ENCODE measurements at places on chromosomes 6 and 20.

DNA sequence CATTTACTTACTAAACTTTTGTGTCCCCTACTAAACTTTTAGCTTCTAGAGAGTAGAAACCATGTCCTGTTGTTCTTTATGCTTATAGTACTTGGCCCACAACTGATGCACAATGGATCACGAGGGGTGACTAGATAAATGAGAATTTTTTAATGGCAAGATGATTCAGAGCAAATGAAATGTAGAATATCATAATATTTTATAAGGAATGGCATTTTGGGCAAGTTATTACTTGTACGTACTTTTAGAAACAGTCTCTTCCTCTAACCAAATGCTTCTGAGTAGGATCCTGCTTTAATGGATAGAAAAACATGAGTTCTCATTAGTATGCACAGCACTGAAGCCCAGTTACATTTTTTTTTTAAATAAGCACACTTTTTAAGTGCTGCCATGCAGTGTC lies 336.3 kb downstream of the NRN1 start:
- DNase-seq, result no peak

DNA sequence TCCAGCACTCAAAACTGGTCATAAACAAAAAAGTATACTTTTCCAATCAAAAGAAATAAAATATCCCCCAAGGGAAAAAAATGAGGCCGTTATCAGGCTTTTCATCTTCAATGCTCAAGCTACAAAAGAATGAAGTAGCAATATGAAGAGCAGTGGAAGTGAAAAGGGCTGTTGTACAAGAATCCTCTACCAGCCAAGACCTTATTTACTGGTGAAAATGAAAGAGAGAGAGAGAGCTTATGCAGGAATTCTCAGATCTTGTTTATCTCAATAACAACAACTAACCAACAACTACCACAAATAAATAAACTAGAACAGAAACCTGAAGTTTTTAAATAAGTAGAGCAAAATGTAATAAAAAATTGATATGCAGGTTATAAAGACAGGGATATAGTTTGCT lies 400.6 kb downstream of the HDGFL1 start:
- DNase-seq, result no peak

GRCh38 chr6:84688141-84688873 lies 76.1 kb downstream of the TBX18 start:
- DNase-seq, result no peak

- DNase-seq, result no peak
Measured at GRCh38 chr20:38210741-38211140, 45.7 kb upstream of the TGM2 start.

DNA sequence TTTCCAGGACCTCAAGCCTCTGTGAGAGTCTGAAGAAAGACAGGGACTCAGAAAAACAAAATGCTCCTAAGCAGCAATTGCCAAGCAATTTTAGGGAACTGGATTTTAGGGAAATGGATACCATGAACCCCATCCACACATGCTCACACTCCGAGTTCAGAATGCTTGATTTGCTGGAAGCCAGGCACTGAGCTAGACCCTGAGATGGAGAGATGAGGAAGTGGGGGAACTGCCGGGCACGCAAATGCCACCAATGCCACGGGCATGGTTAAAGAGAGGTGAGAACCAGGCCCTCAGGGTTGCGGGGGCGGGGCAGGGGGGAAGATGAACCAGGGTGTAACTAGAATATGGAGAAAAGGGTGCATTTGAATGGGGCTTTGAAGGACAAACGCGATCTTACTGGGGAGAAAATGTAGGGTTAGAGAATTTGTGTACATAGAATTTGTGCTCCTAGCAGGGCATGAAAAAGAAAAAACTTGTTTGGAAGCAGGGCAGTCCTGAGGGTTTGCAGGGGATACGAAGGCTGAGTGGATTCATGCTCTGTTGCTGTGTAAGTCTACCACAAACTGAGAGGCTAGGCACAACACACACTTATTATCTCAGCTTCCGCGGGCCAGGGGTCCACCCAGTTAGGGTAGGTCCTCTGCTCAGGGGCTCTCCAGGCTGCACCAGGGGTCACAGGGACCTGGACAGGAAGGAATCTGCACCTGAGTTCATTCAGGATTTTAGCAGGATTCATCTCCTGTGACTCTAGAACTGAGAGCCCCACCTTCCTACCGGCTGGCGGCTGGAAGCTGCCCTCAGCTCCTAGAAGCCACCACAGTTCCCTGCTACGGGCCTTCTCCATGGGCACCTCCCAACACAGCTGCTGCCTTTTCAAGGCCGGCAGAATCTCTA lies 108.0 kb downstream of the SNX5 start:
- DNase-seq, result no peak

- no peak for DNase-seq
Measured at GRCh38 chr20:57946559-57947315, 236.9 kb upstream of the PMEPA1 start.

- no peak for DNase-seq
Measured at GRCh38 chr20:48777821-48778220, 50.0 kb downstream of the PREX1 start.

GRCh38 chr6:154432533-154433476 lies 76.2 kb upstream of the IPCEF1 start:
- DNase-seq, result peak; percentile 45

- DNase-seq, result no peak
Measured at GRCh38 chr6:151327101-151327500, 64.3 kb downstream of the ZBTB2 start.

DNA sequence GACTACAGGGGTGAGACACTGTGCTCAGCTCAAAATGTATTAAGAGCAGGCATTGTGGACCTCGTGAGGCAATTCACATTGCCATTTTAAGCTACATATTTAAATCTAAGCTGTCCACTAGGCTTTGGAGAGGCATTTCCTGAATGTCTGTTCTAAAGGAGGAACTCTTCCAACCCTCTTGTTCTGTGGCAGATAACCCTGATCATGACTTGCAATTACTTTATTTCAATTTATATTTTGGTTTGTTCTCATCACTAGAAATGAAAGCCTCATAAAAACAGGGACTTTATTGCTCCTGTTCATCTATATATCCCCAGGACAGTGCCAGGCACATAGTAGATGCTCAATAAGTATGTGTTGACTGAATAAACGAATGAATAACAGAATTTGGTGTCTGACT lies 84.0 kb upstream of the SALL4 start:
- DNase-seq, result no peak

GRCh38 chr20:20012541-20012940 lies 4.6 kb upstream of the NAA20 start:
- no peak for DNase-seq

GRCh38 chr20:16714242-16714641 lies 15.6 kb upstream of the SNRPB2 start:
- no peak for DNase-seq

DNA sequence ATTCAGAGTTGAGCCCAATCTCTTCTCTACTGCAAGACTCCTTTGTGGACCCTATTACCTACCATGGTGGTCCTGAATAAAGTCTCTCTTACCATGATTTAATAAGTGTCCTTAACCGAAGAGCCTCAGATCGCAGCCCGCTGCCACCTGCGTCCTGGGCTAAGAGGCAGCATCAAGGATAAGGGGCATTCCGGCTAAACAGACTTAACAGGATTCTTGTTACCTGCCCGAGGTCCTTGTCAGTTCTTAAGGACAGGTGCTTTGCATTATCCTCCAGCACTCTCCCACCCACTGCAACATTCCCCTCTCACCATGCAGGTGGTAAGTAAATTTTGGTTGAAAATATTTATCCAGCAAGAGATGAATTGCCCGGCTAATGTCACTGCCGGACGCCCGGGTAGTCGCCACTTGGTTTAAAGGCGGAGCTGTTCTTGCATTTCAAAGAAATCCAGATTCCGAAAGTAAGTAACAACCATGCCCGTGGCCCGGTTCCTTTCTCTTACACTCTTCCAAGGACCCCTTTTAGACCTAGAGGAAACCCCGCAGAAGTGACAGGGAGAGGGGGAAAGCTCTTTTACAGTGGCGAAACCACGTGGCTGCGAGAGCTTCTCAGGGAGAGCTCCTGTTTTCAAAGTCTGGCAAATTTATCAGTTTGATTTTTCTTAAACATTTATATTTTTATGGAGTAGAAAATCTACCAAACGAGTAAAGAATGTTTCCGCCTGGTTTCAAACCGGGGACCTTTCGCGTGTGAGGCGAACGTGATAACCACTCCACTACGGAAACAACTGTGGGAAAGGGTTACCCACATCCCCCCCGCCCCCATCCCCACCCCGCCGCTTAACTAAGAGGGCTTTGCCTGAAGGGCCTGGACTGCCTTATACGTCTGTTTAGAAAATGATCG lies 41.9 kb upstream of the PRSS16 start:
- DNase-seq, result no peak

- DNase-seq, result no peak
Measured at GRCh38 chr6:86122086-86122485, 479.4 kb upstream of the SYNCRIP start.

- DNase-seq, result peak; percentile 82
Measured at GRCh38 chr6:119349361-119350201, at the start of gene MAN1A1. Gene MAN1A1, minus strand, starts transcription at chr6:119349761. Its CDS starts 696 bp downstream, at chr6:119349065.

DNA sequence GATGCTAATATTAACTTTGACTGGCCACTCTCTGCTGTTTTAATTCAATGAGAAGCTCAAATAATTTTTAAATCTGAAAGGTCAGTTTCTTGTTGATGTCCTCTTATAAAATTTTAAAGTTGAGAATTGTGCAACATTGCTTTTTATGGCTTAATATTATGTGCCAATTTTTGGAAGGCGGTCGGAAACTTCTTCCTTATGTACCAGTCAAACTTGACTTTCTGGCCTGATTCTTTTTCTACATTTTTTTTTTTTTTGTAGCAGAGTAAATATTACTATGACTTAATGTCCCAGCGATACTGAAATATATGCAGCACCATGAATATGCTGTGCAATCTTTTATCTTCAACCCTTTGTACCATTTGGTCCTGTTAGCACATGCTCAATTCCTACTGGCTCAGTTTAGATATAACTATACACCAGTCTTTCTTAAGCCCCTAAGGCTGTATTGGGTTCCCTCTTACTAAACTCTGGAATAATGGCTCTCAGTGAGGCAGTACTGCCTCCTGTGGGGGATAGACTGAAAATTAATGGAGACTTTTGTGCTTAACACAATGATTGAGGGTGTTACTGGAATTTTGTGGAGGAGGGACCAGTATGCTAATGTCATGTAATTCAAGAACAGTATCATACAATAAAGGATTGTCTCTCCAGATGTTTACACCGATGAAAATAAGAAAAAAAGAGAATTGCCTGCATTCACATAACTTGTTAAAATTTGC lies 156.4 kb upstream of the SYNCRIP start:
- peak; percentile 34 for DNase-seq

DNA sequence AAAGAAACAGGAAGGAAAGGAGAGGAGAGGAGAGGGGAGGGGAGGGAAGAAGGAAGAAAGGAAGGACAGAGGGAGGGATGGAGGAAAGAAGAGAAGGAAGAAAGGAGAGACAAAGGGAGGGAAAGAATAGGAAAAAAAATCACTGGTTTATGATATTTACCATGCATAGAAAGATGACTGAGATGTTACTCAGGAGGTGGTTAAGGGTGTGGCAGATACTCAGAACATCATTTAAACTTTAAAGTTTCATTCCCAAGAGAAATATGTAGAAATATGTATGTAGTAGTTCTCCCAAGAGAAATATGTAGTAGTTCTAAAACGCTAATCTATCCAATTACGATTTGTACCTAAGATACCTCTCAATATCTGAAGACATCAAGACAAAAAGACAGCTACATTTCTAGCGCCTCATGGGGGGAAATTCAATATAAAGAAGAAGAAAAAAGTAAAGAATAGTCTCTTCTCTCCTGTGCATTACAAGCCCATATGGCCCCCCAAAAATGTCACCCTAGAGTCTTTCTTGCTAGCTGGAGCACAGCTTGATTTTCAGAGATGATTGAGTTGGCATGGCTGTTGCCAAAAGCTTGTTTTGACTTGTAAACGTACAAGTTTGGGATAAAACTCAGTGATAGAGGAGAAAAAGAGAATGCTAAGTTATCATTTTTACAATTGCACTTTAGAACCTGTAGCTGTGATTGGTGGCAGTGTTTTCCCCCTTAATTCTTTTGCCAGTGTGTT lies 539.2 kb downstream of the CDH26 start:
- no peak for DNase-seq

- no peak for DNase-seq
Measured at GRCh38 chr20:57190536-57191264, 75.7 kb downstream of the BMP7 start.

DNA sequence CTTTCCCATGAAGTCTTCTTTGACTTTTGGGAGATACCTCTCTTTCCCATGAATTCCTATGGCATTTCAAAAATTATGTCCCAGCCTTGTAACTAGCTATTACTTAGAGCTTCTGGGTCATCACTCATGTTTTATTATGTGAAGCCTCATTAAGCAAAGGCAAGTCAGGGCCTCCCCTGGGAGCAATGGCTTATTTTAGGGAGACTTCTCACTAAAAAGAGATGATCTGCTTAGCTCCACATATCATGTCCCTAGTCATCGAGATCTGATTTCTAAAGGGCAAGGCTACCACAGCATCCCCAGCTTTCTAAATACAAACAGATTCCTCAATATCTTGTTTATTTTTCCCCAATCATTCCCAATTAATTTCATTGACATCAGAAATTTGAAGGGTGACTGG lies 154.0 kb upstream of the MANEA start:
- peak; percentile 36 for DNase-seq

DNA sequence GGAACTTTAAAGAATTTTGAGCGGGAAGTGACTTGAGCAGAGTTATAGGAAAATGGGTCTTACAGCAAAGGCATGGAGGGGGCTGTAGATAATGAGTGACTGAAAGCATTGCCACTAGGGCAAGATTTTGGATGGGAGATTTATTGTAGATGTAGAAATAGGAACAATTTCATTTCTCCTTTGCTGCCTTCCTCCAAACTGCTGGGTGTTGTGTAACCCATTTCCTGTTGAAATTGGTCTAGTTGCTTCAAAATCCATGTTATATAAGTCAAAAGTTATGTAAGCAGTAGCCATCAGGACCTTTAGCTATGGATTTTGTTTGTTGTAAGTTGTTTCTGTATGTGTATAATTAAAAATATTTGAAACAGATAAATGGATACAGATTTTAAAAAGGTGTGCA lies 11.1 kb downstream of the YWHAB start:
- DNase-seq, result peak; percentile 33

- DNase-seq, result no peak
Measured at GRCh38 chr6:167053895-167054530, 54.8 kb downstream of the CEP43 start.
